M059J (cell line): ENCODE measurements at places on chromosomes 5 and 9. TPM values are rescaled to one million over a fixed set of nuclear protein-coding genes. Genes with fewer than 3 reads are reported as not detected.

Gene DMXL1
- 10.3 and 22.0 TPM in 2 replicates for total RNA-seq

Gene PLCXD3
- 1.3 and 2.4 TPM in 2 replicates for total RNA-seq

Gene PCDHGA2
- total RNA-seq, result 0.22 and 0.32 TPM in 2 replicates

Gene BHMT2
- not detected in 2 replicates for total RNA-seq

Gene PRXL2C
- total RNA-seq, result 20.8 and 21.8 TPM in 2 replicates

Gene GABRA6
- not detected in 2 replicates for total RNA-seq

Gene ABO
- total RNA-seq, result not detected in 2 replicates

Gene FKBP15
- 27.2 and 36.8 TPM in 2 replicates for total RNA-seq

Gene SPRY4
- 3.6 and 6.9 TPM in 2 replicates for total RNA-seq

Gene ARHGEF37
- total RNA-seq, result 0.15 and 0.20 TPM in 2 replicates

Gene RAB24
- 8.2 and 17.0 TPM in 2 replicates for total RNA-seq

Gene C6
- 0.17 and 1.6 TPM in 2 replicates for total RNA-seq

Gene NME5
- 0.25 and 1.8 TPM in 2 replicates for total RNA-seq

Gene SPZ1
- total RNA-seq, result not detected in 2 replicates

Gene SLC35A4
- total RNA-seq, result 29.4 and 33.5 TPM in 2 replicates

Gene DAB2
- total RNA-seq, result 31.7 and 45.9 TPM in 2 replicates

Gene ZNF366
- 0.96 and 1.4 TPM in 2 replicates for total RNA-seq

Gene RANBP17
- total RNA-seq, result not detected in 2 replicates

Gene NNT
- 44.2 and 76.1 TPM in 2 replicates for total RNA-seq

Gene SLC25A48
- total RNA-seq, result not detected in 2 replicates

Gene LRRC26
- total RNA-seq, result not detected in 2 replicates

Gene KCNN2
- total RNA-seq, result 0.15 and 0.74 TPM in 2 replicates

Gene PRELID2
- 15.0 and 15.5 TPM in 2 replicates for total RNA-seq

Gene KIF24
- 4.6 and 9.0 TPM in 2 replicates for total RNA-seq

Gene FOXD4L4
- total RNA-seq, result 0.07 TPM in 1 of 2 replicates, not detected in the other

Gene SPINK13
- total RNA-seq, result not detected in 2 replicates

Gene CDH9
- not detected in 2 replicates for total RNA-seq

Gene PHF24
- not detected in 2 replicates for total RNA-seq

Gene LRRC19
- not detected in 2 replicates for total RNA-seq

Gene NSA2
- total RNA-seq, result 87.8 and 102 TPM in 2 replicates

Gene TMEM174
- not detected in 2 replicates for total RNA-seq

Gene AFAP1L1
- total RNA-seq, result 6.5 and 9.1 TPM in 2 replicates

Gene NIPAL4
- 0.44 and 1.4 TPM in 2 replicates for total RNA-seq

Gene ADRA1B
- total RNA-seq, result 1.4 and 1.8 TPM in 2 replicates

Gene SLC6A18
- total RNA-seq, result not detected in 2 replicates

Gene SV2C
- not detected in 2 replicates for total RNA-seq

Gene RALGPS1
- 3.6 and 9.8 TPM in 2 replicates for total RNA-seq

Gene TSSK1B
- not detected in 2 replicates for total RNA-seq

Gene SOHLH1
- not detected in 2 replicates for total RNA-seq

Gene ANKRD34B
- not detected in 2 replicates for total RNA-seq

Gene BARHL1
- total RNA-seq, result not detected in 2 replicates

Gene NRG2
- total RNA-seq, result 1.3 and 1.9 TPM in 2 replicates

Gene SLC34A3
- 0.10 TPM in 1 of 2 replicates, not detected in the other for total RNA-seq

Gene MRRF
- 27.3 and 37.9 TPM in 2 replicates for total RNA-seq

Gene ACTBL2
- 9.3 and 12.9 TPM in 2 replicates for total RNA-seq

Gene RGS7BP
- total RNA-seq, result not detected in 2 replicates

Gene TAF9
- 94.7 and 114 TPM in 2 replicates for total RNA-seq

Gene ARL14EPL
- 0.37 TPM in 1 of 2 replicates, not detected in the other for total RNA-seq

Gene IL17B
- not detected in 2 replicates for total RNA-seq
